ENCODE measurements at places on chromosomes 6 and 20. TPM values are rescaled to one million over a fixed set of nuclear protein-coding genes. Genes with fewer than 3 reads are reported as not detected.

DNA sequence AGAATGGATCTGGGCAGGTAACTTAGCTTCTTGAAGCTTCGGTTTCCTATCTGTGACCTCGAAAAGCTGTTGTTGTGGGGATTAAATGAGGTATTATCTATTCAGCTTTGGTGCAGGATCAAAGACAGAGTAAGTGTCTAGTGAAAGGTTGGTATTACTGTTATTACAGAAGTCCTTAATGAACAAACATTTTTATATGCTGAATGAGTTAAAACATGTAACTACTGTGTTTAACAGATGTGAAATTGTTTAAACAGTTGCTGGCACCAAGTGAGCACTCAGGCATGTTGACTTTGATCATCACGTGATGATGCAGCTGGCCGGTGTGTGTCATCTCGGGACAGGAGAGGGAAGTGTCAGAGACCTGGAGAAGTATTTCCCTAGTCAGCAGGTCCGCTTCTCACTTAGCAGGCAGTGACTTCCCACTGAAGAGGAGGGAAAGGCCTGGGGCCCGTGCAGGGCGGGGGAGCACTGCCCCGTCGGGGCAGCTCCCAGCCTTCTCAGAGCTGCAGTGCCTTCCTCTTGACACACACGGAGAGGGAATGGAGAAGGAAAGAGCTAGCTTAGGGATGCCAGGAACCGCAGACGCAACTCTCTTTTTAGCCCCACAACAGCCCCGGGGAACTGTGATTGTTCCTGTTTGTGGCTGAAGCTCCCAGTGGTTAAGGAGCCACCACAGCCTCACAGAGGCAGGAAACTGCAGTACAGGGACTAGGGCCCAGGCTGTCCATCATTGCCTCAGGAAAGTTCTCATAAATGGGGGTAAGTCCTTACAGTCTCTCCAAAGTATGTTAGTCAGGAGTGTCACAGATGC, 18.0 kb downstream of the TUBB2A start:
- no peaks in the 10 kb centered on the region for H3K36me3 ChIP-seq
- H3K27ac ChIP-seq = no peak overlapping the region
- no peak for DNase-seq
- H3K4me1 ChIP-seq = no peaks in the 10 kb centered on the region

DNA sequence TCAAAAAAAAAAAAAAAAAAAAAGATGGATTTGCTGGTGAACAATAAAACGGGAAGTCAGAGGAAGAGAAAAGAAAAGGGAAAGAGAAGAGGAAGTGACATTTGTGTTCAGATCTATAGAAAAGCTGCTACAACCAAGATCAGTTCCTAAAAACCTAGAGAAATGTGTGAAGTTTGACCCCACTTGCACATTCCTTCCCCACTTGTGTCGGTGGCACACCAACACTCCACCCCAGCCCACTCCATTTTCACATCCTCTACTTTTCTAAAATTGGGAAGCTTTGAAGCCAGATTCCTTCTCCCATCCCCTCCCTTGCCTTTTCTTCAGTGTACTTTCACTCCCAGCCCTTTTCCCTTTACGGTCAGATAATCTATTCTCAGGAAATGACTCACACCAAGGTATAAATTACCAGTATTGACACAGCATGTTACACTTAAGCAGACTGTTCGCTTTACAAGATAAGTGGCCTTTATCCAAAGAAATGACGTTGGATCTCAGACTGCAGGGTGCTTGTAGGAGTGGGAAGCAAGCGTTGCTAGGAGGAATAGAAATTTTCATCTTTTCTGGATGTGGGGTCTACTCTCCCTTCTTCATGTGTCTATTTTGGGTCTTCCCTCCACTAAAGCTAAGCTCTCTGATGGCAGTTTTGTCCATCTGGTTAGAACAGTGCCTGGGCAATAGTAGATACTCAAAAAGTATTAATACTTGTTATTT, 92.5 kb upstream of the ADGRF1 start:
- H3K27ac ChIP-seq = no peak overlapping the region
- no peaks in the 10 kb centered on the region for H3K36me3 ChIP-seq
- DNase-seq = no peak
- H3K27me3 ChIP-seq = no peaks in the 10 kb centered on the region
- no peak overlapping the region for H3K4me3 ChIP-seq

- H3K27me3 ChIP-seq = no peaks in the 10 kb centered on the region
- H3K4me3 ChIP-seq = no peak overlapping the region
- H3K4me1 ChIP-seq = no peaks in the 10 kb centered on the region
- no peak for DNase-seq
- no peak overlapping the region for H3K27ac ChIP-seq
Measured at GRCh38 chr6:105345506-105345905, 57.4 kb downstream of the PREP start.

- H3K36me3 ChIP-seq = peaks cover 5% of the 10 kb centered on the region
- no peak for DNase-seq
- peaks cover 34% of the 10 kb centered on the region for H3K4me1 ChIP-seq
- no peak overlapping the region for H3K27ac ChIP-seq
Measured at GRCh38 chr20:50543326-50543725, 33.1 kb downstream of the PTPN1 start.

Gene MYH7B
- 0.40 TPM for total RNA-seq

Gene CCDC170
- not detected for total RNA-seq

Gene TINAG
- total RNA-seq = not detected

Data from naive thymus-derived CD4-positive, alpha-beta T cell (primary cell).